ENCODE measurements at places on chromosomes 1 and 21. TPM values are rescaled to one million over a fixed set of nuclear protein-coding genes. Genes with fewer than 3 reads are reported as not detected.

The TNFRSF8 gene
- 0.28 TPM for total RNA-seq

The DNM3 gene
- total RNA-seq, result 0.46 TPM

The IRF2BP2 gene
- total RNA-seq, result 114 TPM

The KCNC4 gene
- total RNA-seq, result 0.57 TPM

The MTFR1L gene
- 42.4 TPM for total RNA-seq

The CYP4A11 gene
- not detected for total RNA-seq

Measured in smooth muscle cell of bladder (primary cell).